ENCODE measurements at places on chromosomes 2 and 18. TPM values are rescaled to one million over a fixed set of nuclear protein-coding genes. Genes with fewer than 3 reads are reported as not detected.

The MC2R gene
- not detected for total RNA-seq

The CCDC148 gene
- total RNA-seq = 0.13 TPM

The GPR45 gene
- total RNA-seq = not detected

The VSNL1 gene
- total RNA-seq = not detected

The INHA gene
- 0.11 TPM for total RNA-seq

The VAMP5 gene
- 50.3 TPM for total RNA-seq

The ID2 gene
- 668 TPM for total RNA-seq

The GPAT2 gene
- total RNA-seq = 1.0 TPM

The CD8A gene
- not detected for total RNA-seq

The SFXN5 gene
- 17.1 TPM for total RNA-seq

The LYG2 gene
- total RNA-seq = not detected

The ICOS gene
- not detected for total RNA-seq

The COL4A4 gene
- 0.76 TPM for total RNA-seq

The EVX2 gene
- not detected for total RNA-seq

The L3MBTL4 gene
- not detected for total RNA-seq

The SDC1 gene
- total RNA-seq = 33.1 TPM

Measured in GM23248 (cell line).